ENCODE measurements at places on chromosomes 7 and 10.

- DNase-seq, result no peak
These were observed 393.6 kb downstream of the CNTNAP2 start for GRCh38 chr7:146510088-146510680.

DNA sequence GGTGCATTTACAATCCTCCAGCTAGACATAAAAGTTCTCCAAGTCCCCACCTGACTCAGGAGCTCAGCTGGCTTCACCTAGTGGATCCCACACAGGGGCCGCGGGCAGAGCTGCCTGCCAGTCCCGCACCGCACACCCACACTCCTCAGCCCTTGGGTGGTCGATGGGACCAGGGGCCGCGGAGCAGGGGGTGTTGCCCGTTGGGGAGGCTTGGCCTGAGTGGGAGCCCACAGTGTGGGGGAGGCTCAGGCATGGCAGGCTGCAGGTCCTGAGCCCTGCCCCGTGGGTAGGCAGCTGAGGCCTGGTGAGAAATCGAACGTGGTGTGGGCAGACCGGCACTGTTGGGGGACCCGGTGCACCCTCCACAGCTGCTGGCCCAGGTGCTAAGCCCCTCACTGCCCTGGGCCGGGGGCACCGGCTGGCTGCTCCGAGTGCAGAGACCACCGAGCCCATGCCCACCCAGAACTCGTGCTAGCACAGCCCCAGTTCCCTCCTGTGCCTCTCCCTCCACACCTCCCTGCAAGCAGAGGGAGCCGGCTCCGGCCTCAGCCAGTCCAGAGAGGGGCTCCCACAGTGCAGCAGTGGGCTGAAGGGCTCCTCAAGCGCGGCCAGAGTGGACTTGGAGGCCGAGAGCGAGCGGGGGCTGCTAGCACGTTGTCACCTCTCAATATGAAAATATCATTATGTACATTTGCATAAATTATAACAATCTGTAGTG, 16.6 kb downstream of the POLR1F start:
- DNase-seq, result no peak

DNA sequence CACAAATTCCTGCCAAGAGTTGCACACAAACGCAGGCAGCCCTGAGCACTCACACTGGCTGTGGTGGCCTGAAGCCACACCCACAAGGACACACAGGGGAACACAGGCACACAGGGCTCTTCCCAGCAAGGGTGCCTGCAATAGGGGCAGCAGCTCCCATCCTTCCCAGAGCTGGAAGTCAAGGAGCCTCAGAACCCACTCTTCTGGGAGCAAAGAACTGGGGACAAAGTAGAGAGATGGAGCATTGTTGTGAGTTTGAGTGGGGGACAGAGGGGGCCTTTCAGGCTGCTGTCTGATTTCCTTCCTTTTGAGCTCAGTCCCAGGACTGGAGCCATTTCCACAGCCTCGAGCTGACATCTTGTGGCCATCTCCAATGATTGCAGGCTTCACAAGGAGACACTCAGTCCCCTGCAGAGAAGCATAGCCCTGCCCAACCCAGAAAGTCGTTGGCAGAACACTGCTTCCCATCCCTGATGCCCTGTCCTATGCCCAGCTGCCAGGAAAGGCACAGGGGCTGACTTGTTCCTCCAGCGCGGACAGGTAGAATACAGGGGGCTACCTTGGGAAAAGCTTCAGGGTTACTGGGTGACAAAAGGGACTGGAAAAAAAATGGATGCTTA, 34.4 kb upstream of the SLF2 start:
- peak; percentile 36 for DNase-seq

- peak; percentile 34 for DNase-seq
These were observed 43.1 kb upstream of the LBX1 start for GRCh38 chr10:101272229-101272868.

DNA sequence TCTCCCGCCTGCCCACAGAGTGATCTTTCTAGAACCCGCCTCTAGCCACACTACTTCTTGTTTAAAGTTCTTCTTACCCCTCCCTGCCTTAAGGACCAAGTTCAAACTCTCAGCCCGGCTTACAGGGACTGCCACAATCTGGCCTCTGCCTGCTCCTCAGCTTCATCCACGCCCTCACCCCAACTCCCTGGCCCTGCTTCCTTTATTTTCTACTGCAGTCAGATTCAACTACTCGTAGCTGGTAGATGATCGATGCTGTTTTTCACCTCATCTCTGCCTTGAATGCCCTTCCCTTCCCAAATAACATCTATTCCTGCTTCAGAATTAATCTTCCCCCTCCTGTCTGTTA, 508.5 kb downstream of the RPS24 start:
- DNase-seq, result no peak

DNA sequence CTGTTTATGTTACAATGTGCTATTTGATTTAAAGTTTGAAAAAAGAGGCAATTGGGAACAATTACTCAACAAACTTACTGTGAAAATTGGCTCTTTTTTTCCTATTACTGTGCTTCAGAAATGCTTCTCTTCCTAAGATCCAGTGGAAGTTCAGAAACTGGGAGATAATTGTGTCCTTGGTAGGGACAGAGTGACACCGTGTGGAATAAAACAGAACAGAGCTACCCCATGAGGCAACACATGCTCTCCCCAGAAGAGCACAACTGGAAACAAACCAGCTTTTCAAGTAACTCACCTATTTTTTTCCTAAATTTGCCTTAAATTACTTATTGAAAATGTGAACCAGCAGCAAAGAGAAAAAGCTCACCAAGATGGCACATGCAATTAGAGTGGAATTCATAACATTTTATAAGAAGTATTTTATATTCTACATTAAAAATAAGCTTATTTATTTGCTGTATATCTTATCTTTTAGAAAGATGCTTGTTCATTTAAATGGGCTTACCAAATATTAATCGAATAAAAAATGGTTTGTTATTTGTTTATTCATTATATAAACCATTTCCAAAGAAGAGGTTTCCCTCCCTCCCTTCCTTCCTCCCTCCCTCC, 346.1 kb upstream of the ANKRD30A start:
- DNase-seq, result no peak

DNA sequence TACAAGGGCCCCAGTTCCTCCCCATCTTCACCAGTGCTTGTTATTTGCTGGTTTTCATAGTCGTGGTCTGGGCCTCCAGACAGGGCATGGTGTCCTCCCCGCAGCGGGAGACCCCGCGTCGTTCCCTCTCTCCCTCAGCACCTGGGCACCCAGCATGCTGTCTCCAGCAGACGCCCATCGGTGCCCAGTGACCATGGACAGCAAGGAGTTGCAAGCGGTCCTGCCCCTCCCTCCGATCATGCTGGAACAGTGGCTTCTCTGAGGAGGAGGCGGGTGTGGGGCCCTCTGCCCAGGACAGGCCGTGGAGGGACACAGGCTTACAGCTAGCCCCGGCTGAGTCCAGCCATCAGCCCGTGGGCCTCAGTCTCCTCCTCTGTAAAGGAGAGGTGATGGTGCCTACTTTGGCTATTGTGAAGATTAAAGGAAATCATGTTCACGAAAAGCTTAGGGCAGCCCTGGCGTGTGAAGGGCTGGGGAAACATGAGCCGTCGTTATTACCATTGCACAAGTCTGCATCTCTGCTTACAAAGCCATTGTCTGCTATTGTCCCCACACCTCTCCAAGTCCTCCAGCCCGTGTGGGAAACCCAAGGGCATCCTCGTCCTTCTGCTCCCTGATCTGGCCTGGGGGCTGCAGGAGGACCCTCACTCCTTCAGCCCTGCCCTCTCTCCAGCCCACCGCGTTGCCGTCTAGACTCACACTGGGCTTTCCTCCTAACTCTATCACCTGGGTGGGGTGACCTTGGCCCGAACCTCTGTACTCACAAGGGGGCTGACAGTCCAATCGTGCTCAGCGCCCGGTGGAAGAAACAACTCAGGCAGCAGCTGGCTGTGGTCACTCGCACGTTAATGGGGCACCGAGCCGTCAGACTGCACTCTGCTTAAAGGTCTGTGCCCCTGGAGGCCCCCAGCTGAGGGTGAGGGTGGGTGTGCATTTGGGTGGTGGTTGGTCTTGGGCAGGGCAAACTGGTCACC, 29.9 kb downstream of the EN2 start:
- DNase-seq, result no peak

- DNase-seq, result no peak
These were observed 83.1 kb downstream of the HIBADH start for GRCh38 chr7:27579565-27579964.

DNA sequence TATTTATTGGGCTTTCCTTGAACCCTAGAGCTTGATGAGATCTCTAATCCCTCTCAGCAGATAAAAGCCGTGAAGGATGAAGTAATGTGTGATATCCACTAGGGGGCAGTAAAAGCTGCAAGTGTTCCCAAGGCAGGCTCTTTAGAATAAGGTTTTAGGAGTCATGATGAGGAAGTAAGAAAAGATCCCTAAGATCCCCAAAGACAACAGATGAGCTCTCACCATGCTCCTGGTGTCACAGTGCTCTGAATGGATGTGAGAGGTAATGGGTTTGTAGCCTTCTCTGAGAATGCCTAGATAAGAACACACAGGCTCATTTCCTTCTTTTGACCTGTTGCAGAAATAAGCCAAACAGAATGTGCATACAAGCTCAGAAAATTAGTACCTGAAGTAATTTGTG, 70.4 kb upstream of the ITPRID1 start:
- no peak for DNase-seq

DNA sequence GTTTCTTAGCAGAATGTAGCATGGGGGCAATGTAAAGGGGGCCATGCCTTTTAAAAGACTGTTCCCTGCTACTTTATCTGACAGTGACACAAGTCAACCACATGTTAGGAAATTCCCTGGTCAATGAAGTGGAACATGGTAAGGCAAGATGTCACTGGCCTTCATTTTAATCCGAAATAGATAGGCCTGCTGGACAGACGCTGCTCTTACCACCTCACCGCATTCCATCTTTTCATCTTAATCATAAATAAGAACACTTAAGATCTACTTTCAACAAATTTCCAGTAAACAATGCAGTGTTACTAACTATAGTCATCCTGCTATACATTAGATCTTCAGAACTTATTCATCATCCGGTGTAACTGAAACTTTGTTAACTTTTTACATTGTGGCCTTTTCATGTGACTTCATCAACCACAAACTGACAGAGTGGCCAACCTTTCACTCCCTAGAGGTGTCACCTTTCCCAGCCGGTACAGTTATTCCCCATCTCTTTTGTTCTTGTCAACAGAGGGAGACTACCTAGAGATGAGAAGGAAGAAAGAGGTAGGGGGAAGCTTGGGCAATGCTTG, 15.6 kb downstream of the ASB4 start:
- DNase-seq, result no peak

- no peak for DNase-seq
These were observed 167.2 kb upstream of the HGF start for GRCh38 chr7:81937091-81937490.

DNA sequence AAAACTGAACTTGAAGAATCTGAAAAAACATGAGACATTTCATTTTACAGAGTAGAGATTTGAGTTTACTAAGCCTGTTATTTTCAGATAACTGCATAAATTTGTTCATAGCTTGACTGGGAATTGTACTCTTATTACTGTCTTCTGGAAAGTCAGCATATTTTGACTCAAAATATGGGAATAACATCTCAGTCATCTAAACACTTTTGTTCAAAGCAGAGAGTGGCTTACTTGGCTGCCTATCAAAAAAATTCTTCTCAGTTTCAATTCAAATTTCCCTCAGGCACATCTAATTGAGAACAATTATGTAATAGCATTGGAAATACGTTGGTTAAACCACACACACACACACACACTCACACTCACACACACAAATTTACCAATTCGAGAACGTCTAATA, 384.6 kb downstream of the ARL4A start:
- DNase-seq, result no peak

DNA sequence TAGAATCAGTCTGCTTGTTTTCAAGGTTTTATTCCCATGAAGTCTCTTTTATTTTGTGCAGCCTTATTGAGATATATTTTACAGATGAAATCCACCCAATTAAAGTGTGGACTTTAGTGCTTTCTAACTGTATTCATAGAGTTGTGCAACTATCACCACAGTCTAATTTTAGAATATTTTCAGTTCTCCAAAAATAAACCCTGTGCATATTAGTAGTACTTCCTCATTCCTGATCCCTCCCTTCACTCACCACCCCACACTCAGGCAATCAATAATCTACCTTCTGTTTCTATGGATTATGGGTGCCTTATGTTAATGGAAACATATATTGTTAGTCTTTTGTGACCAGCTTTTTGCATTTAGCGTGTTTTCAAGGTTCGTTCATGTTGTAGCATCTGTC, 185.7 kb upstream of the TMEM72 start:
- no peak for DNase-seq

- no peak for DNase-seq
These were observed 12.8 kb upstream of the DRGX start for GRCh38 chr10:49408519-49409306.

DNA sequence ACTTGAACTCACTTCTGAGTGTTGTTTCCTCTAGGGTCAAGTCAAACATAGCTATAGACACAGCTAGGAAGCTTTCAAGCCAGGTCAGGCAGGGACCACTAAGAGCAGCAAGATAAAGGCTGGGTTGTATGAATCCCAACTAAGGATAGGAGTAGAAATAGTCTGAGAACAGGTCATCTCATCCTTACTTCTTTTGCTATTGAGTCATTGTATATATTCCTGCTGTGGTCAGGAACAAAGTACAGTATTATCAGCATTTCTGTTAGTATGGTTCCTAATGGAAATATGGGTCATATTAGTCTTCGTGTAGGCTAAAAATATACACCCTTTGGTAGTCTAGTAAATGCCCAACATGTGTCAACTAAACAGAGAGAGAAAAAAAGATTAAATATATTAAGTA, 145.3 kb downstream of the BTAF1 start:
- no peak for DNase-seq

- no peak for DNase-seq
These were observed 19.5 kb downstream of the LMOD2 start for GRCh38 chr7:123675181-123675473.

GRCh38 chr10:1256432-1256725, 200.2 kb downstream of the WDR37 start:
- no peak for DNase-seq
